ENCODE measurements at places on chromosomes 1 and 21. TPM values are rescaled to one million over a fixed set of nuclear protein-coding genes. Genes with fewer than 3 reads are reported as not detected.

GRCh38 chr1:22112554-22112953 is 30.3 kb downstream of the WNT4 start:
- H3K4me1 ChIP-seq: peaks cover 33% of the 10 kb centered on the region
- peak; percentile 31 for DNase-seq
- H3K36me3 ChIP-seq: peaks cover 24% of the 10 kb centered on the region

- no peak overlapping the region for H3K27ac ChIP-seq
- no peaks in the 10 kb centered on the region for H3K27me3 ChIP-seq
- peaks cover 32% of the 10 kb centered on the region for H3K36me3 ChIP-seq
- DNase-seq: no peak
- peaks cover 15% of the 10 kb centered on the region for H3K4me1 ChIP-seq
- H3K4me3 ChIP-seq: no peak overlapping the region
These were observed 40.5 kb downstream of the TRIT1 start for GRCh38 chr1:39842836-39843235.

The DNAI4 gene
- total RNA-seq: 1.7 TPM

DNA sequence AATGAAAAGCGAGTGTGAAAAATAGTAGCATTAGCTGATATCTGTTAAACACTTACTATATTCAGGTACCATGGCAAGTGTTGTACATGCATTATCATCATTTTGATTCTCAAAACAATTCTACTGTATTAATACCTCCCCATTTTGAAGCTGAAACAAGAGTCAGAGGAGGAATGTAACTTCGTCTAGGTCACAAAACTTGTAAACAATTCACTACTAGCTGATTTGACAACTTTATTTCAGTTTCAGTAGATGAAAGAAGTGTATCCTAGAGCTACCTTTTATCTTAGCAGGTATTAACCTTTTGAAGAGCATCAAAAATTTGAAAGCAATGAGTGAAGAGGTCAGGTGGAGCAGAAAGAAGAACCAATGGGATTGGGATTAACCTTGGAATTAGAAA is 1.6 kb downstream of the CD84 start:
- no peaks in the 10 kb centered on the region for H3K27me3 ChIP-seq
- no peak for DNase-seq
- no peaks in the 10 kb centered on the region for H3K36me3 ChIP-seq
- no peak overlapping the region for H3K27ac ChIP-seq
- H3K4me3 ChIP-seq: no peak overlapping the region
- no peaks in the 10 kb centered on the region for H3K4me1 ChIP-seq

The NBPF6 gene
- total RNA-seq: not detected

The HPCAL4 gene
- not detected for total RNA-seq

DNA sequence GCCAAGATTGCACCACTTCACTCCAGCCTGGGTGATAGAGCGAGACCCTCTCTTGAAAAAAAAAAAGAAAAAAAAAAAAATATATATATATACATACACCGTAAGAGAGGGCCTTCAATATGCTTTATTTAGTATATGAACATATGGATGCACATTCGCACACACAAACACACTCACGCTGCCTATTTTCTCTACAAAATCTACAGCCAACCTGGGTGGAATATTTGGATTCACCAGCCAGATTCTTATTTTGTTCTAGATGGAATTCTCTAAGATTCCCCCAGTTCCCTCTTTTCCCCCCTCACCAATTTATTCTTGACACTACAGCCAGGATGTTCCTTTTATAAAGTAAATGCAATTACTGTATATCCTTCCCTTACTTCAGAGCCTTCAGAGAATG is 131.6 kb downstream of the TM2D1 start:
- no peak for DNase-seq
- no peaks in the 10 kb centered on the region for H3K36me3 ChIP-seq
- no peak overlapping the region for H3K27ac ChIP-seq
- H3K4me3 ChIP-seq: no peak overlapping the region
- no peaks in the 10 kb centered on the region for H3K27me3 ChIP-seq

DNA sequence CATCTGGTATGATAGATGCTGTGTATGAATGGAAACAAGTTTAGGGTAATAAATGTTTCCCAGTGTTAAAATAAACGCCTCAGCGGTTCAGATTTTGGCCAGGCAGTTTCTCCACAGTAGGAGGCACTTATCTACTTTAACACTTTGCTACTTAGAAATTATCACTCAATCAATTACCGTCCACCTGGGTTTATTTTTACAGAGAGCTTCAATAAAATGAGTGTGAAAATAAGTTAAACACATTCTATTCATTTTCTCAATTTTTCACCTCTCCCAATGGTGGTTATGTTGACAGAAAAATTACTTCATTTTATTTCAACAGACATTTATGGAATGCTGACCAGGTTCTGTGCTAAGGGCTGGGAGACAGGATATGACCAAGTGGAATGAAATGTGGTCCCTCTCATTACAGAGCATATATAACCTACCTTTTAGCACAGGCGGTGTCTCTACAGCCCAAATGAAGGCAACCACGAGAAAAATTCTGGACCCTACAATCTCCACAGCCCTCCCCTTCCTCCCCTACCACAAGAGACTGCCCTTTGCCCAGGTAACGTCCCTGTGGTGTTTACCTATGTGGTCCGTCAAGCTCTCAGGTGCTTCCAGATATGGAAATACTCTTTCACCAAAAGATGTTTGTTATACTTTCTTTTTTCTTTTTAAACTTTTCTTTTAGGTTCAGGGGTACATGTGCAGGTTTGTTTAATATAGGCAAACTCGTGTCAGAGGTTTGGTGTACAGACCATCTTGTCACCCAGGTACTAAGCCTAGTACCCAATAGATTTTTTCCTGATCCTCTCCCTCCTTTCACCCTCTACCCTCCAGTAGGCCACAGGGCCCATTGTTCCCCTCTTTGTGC is 105.5 kb downstream of the HLCS start:
- H3K36me3 ChIP-seq: no peaks in the 10 kb centered on the region

DNA sequence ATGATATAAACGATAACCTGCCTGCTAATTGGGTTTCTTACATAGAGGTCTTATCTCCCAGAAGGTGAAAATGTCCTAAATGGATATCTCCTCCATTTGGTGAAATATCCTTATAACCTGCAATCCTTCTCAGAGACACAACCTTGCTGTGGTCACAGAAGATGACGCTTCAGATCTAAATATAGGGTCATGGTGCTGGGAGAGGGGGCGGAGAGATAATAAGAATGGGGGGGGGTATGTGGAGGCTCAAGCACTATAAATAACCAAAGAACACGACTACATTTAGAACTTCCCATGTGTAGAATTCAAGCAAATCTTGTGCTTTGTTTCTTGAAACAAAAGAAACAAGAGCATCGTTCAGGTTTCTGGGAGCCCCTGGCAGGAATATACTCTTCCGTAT is 260.6 kb upstream of the ESRRG start:
- H3K36me3 ChIP-seq: no peaks in the 10 kb centered on the region
- no peaks in the 10 kb centered on the region for H3K27me3 ChIP-seq
- no peaks in the 10 kb centered on the region for H3K4me1 ChIP-seq

GRCh38 chr1:40530735-40531380 is 579 bp upstream of the ZNF684 start:
- no peaks in the 10 kb centered on the region for H3K36me3 ChIP-seq
- peak overlapping the region; percentile 73 for H3K4me3 ChIP-seq
- peak; percentile 23 for DNase-seq

DNA sequence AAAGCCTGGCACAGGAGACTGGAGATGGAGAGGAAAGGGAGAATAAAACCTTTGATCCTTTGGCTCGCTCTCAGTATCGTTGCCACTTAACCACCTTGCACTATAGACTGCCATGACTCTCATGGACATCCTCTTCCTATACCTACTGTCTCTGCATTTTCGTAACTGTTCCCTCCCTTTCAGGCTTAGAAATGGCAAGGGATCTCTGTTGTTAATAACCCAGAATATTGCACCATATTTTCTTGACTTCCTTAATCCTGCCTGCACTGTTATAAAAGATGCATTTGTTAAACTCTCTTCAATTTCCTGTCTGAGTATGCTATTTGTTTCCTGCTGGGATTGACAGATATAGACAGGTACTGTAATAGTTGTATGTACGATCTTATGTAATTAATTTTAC is 38.6 kb downstream of the CYYR1 start:
- no peak overlapping the region for H3K4me3 ChIP-seq
- no peaks in the 10 kb centered on the region for H3K27me3 ChIP-seq
- no peak overlapping the region for H3K27ac ChIP-seq
- no peaks in the 10 kb centered on the region for H3K36me3 ChIP-seq
- DNase-seq: no peak

DNA sequence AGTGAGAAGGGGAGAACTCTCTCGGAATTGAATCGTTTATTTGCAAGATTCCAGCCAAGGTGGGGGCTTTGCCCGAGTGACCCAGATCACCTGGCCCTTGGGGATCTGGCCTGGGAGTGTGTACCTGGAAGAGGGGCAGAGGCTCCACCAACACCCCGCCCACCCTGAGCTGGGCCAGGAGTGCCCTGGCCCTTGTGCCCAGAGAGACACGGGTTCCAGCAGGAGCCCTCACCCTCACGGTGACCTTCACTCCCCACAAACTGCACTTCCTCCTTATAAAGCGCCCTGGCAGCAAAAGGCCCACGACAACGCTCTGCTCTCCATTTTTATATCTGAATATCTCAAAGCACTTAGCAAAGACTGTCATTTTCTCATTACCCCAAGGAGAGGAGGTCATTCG is 16.6 kb downstream of the CASZ1 start:
- DNase-seq: no peak
- no peaks in the 10 kb centered on the region for H3K36me3 ChIP-seq
- no peaks in the 10 kb centered on the region for H3K4me1 ChIP-seq
- H3K27me3 ChIP-seq: peaks cover 58% of the 10 kb centered on the region

DNA sequence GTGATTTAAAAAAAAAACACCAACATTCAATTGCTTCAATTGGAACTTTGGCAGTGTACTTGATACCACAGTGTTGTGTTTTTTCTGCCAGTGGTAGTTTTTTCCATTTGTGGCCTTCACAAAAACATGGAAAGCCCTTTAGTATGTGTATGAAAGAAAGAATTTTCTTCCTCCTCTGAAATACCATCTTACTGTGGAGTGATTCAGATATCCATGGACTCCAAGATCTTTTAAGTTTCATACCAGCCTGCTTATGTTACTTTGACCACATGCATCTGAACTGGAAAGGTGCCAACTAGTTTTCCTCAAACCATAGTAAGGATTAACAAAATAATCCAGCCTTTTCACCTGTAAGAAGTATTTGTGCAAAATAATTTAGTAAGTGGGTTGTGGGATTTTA is 3.4 kb downstream of the PPP2R5A start:
- H3K27ac ChIP-seq: no peak overlapping the region
- no peaks in the 10 kb centered on the region for H3K27me3 ChIP-seq
- H3K4me1 ChIP-seq: peaks cover 6% of the 10 kb centered on the region
- no peaks in the 10 kb centered on the region for H3K36me3 ChIP-seq

DNA sequence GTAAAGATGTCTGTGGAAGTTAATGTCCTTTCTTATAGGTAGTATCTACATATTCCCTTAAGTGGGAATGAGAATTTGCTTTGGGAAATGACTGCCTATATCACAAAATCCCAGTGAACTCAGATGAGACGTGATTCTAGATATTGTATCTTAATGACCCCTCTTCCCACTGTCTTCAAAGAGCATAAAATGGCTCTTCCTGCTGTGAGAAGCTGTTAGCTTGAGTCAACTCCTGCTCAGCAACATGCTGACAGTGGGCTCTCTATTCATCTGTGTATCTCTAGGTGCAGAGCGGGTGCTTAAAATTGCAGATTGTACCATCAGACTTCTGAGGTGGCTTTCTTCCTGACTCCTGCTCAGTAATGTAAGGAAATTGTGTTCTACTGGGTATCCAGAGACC is 100.6 kb downstream of the SPAG17 start:
- H3K27ac ChIP-seq: no peak overlapping the region
- no peaks in the 10 kb centered on the region for H3K4me1 ChIP-seq
- no peak for DNase-seq
- H3K27me3 ChIP-seq: peaks cover 5% of the 10 kb centered on the region

DNA sequence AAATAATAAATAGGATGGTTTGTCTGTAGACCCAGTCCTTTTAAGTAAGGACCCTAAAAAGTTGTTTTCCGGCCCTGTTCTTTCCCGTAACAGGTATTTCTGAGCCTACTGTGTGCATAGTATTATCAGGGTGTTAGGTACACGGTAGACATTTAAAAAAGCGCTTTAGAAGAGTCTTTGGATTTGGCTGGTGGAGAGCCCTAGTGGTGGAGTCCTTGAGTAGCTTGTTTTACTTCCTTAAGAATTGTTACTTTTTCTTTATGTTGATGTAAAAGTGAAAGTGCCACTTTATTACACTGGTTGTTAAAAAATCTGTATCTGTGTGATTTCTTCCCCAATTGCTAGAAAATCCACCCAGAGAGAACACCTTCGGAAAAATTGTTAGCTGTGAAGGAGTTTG is 36.8 kb downstream of the SMYD2 start:
- no peak overlapping the region for H3K27ac ChIP-seq
- H3K36me3 ChIP-seq: peaks cover 6% of the 10 kb centered on the region
- H3K4me1 ChIP-seq: peaks cover 2% of the 10 kb centered on the region
- no peaks in the 10 kb centered on the region for H3K27me3 ChIP-seq
- no peak overlapping the region for H3K4me3 ChIP-seq
- no peak for DNase-seq

DNA sequence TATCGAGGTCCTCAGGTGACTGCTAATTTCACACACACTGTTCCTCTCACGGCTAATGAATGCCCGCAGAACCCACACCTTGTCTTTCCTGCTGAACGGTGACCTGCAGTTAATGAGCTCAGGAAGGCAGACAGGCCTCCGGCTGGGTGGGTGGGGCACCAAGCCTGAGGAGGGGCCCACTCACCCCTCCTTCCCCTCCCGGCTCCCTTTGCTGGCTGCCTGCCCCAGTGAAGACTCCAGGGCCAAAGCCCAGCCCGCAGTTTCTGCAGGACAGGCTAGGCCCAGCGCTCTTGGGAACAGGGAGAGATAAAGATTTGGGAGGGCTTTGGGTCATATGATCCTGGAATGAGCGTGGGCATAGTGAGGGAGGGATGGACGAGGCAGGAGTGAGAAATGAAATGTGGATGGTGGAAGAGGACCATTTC is 26.4 kb downstream of the FOXO6 start:
- H3K27ac ChIP-seq: no peak overlapping the region
- DNase-seq: peak; percentile 15
- no peaks in the 10 kb centered on the region for H3K36me3 ChIP-seq
- peaks cover 2% of the 10 kb centered on the region for H3K4me1 ChIP-seq
- peaks cover 83% of the 10 kb centered on the region for H3K27me3 ChIP-seq

DNA sequence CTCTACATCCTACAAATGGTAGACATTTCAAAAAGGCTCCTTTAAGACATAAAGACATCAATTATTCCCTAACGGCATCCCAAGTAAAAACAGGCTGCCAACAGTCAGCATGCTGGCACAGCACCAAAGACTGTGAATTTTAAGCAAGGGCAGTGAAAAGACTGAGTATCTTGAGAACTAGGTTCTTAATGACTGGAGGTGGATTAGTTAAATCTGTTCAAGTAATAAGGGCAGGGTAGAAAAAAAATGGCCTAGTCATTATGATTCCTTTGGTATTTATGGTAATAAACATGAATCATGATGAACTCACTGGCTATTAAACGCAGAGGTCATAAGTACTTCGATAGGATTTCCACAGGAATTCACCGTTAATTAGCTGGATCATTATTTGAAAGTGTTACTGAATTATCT is 75.2 kb downstream of the KIFAP3 start:
- H3K36me3 ChIP-seq: no peaks in the 10 kb centered on the region
- no peaks in the 10 kb centered on the region for H3K27me3 ChIP-seq
- H3K4me3 ChIP-seq: no peak overlapping the region
- 0 out of 2 replicates have a peak overlapping the region, but pooled peaks have one; percentile 20 for H3K27ac ChIP-seq
- peak; percentile 84 for DNase-seq

Data from IMR-90 (cell line).